ENCODE measurements at places on chromosomes 6 and 20. TPM values are rescaled to one million over a fixed set of nuclear protein-coding genes. Genes with fewer than 3 reads are reported as not detected.

Gene MRPS18A
- total RNA-seq: 23.1 TPM

DNA sequence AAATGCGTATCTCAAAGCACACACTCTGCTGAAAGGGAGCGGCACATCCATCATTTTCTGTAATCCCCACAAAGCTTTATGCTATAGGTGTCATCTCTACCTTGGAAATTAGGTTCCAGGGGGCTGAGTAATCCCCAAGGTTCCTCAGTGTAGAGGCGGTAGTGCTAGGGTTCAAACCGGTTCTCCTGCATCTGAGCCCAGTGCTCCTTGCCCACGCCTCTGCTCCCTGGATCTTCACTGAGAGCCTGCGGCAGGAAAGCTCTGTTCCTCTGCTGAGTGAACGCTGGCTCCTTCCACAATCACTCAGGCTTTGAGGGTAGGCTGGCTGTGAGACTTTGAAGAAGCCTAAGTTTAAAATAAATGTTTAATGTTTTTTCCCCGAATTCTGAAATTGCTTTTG, 24.9 kb downstream of the SLC22A23 start:
- DNase-seq: no peak

GRCh38 chr6:134983823-134984222, 33.9 kb upstream of the ALDH8A1 start:
- DNase-seq: no peak

DNA sequence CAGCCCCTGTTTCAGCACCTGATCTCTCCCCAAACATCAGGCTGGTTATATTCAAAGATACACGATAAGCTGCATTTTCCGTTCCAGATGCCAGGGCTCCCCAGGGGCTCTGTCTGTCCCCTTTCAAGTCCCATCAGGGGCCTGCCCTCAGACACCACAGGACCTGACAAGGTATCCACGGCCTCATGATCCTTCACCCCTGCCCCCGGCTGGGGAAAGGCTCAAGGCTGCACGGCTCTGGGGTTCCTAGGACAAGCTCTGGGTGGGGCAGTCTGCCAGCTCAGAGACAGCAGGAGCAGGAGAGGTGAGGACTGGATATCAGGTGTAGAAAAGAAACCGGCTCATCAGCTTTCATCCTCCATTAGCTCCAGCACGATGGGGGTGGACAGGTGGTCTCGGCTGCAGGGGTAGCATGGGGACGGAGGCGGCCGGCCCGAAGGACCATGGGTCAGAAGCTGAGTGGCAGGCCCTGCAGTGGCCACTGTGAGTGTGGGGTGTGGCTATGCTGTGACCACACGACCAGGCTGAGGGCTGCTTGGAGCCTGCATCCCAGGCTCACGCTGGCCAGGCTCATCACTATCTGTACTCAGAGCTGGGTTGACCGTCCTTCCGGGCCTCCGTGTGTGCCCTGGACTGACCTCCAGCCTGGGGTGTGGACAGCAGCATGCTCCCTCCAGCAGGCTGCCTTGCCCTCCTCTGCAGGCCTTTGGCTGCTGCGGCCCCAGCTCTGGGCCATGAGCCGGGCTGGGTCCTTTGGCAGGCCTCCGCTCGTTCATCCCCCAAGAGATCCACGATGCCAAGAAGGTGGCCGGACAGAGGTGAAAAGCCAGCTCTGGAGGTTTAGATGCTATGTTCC, 386.2 kb downstream of the THBS2 start:
- DNase-seq: no peak

Gene PRIM2
- 15.9 TPM for total RNA-seq

DNA sequence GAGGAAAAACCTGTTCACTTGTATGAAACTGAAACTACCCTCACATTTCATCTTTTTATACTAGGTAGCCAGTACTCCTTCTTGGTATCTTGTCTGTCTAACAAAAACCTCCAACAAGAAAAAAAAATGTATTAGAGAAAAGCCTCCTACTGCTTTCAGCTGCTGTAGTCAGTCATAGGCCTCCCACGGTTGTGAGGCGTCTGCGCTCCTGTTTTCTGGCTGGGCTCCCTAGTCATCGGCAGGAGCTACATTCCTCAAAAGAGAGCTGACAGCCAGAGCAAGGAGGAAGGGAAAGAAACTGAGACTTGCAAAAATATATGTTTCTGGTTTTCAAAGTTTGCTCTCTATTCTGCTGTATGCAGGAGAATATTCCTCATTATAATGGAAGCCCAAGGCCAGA, 517.0 kb downstream of the LMBRD1 start:
- no peak for DNase-seq

- DNase-seq: peak; percentile 9
Observed at GRCh38 chr20:9627219-9627618, 112.8 kb downstream of the LAMP5 start.

Gene ERVFRD-1
- 0.48 TPM for total RNA-seq

DNA sequence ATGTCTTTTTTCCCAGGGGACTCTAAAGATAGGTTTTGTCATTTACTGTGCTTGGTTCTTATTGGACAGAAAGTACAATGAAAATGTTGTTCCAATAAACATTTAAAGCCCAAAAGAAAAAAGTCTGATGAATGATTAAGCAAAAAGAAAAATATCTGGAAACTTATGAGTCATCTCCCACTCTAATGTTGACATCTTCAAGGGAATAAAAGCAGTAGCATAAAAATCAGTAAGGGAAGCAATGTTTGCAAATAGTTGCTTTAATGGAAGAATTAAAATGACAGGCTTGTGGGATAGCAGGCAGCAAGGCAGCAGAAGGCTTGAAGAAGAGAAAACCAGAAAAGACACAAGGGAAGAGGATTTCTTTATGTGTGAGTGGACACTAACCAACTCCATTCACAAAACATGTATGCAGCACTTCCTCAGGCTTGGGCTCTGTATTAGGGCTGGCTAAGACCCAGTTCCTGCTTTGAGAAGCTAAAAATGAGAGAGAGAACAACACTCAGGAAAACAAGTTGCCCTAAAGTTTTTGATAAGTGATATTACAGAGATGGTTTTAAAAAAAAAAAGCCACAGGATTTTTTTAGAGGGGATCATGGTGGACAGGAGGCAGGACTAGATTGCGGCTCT, 263.2 kb upstream of the NT5E start:
- DNase-seq: peak; percentile 52

Gene PCK1
- total RNA-seq: 6.3 TPM

DNA sequence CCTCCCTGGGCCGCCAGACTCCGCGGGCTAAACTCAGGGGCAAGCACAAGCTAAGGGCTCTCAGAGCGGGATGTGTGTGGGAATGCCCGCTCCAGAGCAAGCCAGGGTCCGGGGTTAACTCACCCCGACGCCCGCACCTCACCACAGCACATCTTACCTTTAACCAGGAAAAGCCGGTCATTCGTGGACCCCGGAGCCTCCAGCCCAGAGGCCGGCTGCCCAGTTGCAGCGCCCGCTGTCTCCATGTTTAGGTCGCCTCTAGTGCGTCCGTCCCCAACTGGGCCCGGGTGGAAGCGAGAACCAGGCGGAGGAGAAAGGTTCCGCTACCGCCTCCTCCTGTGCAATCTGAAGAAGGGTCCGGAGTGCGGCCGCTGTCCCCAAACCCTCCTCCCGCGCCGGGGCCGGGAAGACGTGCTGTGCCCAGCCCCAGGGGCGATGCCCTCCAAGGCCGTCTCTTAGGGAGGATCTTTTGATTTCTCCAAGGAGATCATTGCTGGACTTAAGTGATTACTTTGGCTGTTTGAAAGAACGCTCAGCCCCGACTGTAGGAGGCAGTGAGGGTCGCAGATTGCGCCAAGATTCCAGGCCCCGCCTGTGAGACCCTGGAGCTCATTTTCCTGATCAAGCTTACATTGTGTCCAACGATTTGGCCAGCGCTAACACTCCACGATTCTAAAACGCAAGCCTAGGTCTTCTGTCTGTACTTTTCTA, at the start of gene TMEM242:
TMEM242 (minus strand) TSS at position 265 of the 711 bp plus-strand sequence; CDS start at position 245, 20 bp downstream.
- DNase-seq: peak; percentile 96

- DNase-seq: peak; percentile 20
Observed at GRCh38 chr6:133241086-133241900, at the start of gene EYA4. Gene EYA4, plus strand, starts transcription at chr6:133241357. Its CDS starts 33,424 bp downstream, at chr6:133274781.

GRCh38 chr6:89536231-89536630, 102.3 kb downstream of the LYRM2 start:
- no peak for DNase-seq

- no peak for DNase-seq
Observed at GRCh38 chr20:475463-476357, 13.4 kb upstream of the TBC1D20 start.

- DNase-seq: no peak
Observed at GRCh38 chr20:19780261-19780660, 22.2 kb downstream of the RIN2 start.

Gene LGSN
- 4.1 TPM for total RNA-seq

Gene VIP
- 5.3 TPM for total RNA-seq

- peak; percentile 72 for DNase-seq
Observed at GRCh38 chr6:144582939-144583613, 297.9 kb downstream of the UTRN start.

GRCh38 chr20:1811621-1812498, 83.3 kb upstream of the SIRPA start:
- DNase-seq: no peak

DNA sequence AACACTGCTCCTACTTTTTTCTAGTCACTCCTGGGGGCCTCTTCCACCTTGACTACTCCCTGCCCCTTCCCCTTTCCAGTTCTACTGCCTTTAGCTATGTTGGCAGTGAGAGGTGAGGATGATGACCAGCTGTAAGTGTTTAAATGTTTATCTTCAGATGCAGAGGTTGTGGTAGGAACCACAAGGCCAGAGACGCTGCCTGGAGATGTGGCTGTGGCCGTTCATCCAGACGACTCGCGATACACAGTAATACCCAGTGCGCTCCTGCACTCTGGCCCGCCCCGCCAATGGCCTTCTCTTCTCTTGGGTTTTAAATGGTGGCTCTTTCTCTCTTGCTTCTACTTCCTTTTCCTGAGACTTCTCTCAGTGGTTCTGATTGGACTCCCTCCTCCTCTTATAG, 4.6 kb downstream of the VARS2 start:
- DNase-seq: no peak

GRCh38 chr20:47927944-47928343, 142.7 kb upstream of the SULF2 start:
- no peak for DNase-seq

Gene APCDD1L
- 7.7 TPM for total RNA-seq

DNA sequence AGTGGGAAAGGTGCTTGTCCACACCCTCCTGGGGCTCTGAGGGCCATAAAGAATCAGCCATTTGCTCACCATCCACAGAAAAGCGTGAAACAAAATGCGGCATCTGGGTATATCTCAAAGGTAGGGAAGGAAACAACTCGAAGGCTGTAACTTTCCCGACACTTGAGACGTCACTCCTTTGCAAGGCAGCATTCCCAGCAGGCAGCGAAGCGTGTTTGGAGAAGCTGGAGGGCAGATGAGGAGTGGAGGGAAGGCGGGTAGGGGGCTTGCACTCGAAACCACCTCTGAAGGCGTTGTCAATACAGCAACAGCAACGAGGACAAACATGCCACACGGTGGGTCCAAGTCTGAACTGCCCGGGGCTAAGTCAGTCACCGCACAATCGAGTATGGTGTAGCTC, 98.4 kb downstream of the FOXC1 start:
- DNase-seq: no peak

DNA sequence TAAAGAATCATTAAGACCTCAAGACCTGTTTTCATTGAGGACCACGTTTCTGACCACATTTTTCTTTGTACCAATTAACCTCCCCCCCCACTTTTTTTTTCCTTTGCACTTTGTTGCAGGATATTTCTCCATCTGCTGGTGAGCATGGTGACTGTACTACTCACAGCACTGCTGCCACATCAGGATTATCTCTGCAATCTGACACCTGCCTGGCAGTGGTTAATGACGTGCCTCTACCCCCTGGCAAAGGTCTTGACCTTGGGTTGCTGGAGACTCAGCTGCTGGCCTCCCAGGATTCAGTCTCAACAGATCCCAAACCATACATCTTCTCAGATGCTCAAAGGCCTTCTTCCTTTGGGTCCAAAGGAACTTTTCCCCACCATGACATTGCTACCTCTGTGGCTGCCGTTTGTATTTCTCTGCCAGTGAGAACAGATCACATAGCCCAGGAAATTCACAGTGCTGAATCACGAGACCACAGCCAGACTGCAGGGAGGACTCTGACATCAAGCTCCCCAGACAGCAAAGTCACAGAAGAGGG, 46.6 kb upstream of the EDN3 start:
- no peak for DNase-seq

DNA sequence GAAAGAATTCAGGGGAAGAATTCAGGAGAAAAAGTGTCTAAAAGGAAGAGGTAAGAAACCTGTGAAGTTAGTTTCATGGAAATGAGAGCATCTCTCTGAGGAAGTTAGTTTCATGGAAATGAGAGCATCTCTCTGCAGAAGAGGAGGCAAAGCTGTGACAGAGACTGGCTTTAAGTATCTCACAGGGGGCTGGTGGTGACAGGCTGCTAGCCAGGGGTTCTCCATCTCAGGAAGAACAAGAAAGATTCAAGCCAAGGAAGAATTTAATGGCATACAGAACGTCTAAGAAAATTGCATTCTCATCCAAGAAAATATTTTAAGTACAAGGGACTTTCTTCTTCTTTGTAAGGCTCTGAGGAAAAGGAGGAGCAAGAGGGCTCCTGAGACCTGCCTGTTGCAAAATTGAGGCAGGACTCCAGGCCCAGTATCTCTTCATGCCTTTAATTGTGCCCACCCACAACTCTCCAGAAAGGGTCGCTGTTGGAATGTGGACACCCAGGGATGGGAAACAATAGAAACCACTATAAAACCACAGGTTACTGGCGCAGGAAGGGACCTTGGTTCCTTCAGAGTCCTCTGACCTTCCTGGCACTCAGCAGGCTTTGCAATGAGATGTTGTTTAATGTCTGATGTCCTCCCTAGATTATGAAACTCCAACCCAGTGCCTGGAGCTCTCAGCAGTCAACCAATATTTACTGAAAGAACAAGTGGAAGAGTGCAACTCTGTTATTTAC, 136.8 kb downstream of the FNDC1 start:
- no peak for DNase-seq

- DNase-seq: no peak
Observed at GRCh38 chr20:49675368-49676151, 38.1 kb downstream of the B4GALT5 start.

- no peak for DNase-seq
Observed at GRCh38 chr6:156849806-156850205, 72.6 kb downstream of the ARID1B start.

- DNase-seq: no peak
Observed at GRCh38 chr6:105177556-105177955, 2.3 kb downstream of the POPDC3 start.

GRCh38 chr20:46206992-46207549, 89.0 kb downstream of the CD40 start:
- DNase-seq: no peak

Gene GTSF1L
- total RNA-seq: not detected
